Lung (tissue), 17 donors: ENCODE measurements at places on chromosomes 16 and 17.

DNA sequence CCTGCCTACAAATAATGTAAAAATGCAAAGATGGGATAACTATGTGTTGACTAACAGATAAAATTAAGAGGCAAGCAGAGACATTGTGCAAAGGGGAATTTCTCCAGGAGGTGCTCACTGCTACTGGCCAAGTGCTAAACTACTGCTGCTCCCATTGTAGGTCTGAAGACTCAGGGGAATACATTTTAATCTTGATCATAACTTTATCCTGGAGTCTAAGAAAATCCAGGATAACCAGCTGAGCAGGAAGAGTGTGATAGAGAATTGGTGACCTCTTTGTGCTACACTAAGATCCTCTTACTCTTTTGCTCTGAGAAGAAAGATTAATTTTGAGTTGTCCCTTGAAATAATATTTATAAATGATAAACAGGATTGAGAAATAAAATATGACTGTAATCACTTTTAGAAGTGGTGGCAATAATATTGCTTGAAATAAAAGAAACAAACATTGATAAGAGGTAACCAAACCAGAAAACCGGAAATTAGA is 5.9 kb downstream of the RNF43 start:
- DNase-seq = no peak

GRCh38 chr17:79715098-79715942 is 15.4 kb upstream of the ENPP7 start:
- no peak for DNase-seq

GRCh38 chr17:77959126-77959925 is 823 bp downstream of the TNRC6C start:
- DNase-seq = peak; percentile 20

DNA sequence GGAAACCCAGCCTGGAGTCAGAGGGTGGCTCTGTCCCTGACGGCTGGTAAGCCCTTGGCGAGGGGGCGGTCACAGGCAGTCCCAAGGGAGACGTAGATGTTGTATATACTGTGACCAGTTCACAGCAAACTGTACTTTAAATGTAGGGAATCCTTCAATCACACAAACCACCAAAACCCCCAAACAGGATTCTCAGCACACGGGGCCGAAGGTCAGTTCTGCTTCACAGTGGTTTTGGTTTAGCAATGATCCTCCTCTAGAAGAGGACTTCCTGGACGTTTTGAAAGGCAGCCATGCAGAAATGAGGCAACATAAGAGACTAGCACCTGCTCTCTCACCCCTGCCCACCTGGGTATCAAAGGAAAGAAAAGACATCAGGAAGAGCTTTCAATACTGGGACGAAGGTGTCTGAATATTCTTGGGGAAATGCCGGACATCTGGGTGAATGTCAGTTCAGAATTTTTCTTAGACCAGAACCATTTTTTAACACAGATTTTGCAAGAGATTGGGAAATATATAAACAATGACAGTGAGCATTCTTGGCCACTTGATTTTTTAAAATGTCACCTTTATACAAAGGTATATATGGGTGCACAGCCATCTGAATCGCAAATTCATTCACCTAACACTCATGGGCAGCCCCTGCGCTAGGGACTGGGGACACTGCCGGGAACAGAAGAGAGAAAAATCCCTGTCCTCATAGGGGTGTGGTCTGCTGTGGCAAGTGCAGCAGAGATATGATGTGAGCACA is 74.2 kb downstream of the CRISPLD2 start:
- DNase-seq = no peak

DNA sequence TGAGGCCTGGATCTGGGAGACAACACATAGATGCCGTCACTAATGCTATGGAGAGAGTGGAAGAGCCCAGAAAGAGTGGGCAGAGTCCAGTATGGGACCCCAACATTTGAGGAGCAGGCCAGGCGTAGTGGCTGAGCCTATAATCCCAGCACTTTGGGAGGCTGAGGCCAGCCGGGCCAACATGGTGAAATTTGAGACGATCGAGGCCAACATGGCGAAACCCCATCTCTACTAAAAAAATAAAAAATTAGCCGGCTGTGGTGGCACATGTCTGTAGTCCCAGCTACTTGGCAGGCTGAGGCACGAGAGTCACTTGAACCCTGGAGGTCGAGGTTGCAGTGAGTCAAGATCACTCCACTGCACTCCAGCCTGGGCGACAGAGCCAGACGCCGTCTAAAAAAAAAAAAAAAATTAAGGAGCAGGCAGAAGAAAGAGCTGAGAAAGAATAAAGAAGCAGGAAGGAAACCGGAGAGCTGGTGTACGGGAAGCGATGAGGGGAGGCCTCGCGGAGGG is 6.0 kb upstream of the DNAI2 start:
- DNase-seq = no peak

GRCh38 chr16:54633943-54634362 is 296.7 kb upstream of the IRX5 start:
- DNase-seq = peak; percentile 36

- no peak for DNase-seq
These were observed 18.2 kb upstream of the NXPH3 start for GRCh38 chr17:49557312-49558024.

GRCh38 chr17:22671110-22671509 is 978.8 kb downstream of the KCNJ18 start:
- DNase-seq = no peak

DNA sequence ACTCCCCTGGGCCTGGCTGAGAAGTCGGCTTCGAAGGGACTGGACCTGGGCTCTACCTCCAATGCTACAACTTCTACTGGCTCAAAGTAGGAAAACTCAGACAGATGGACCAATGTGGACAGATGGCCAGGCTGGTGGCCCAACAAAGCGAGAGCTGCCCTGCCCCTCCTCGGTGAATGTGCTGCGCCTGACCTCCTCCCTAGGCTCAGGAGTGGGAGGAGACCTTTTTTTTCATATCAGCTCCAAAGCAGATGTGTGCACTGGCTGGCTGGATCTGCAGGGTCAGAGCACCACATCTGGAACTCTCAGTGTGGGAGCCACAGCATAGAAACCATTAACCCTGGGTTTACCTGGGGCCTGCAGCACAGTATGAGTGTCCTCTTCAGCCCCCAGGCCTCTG is 20.8 kb downstream of the ATP6V0D1 start:
- no peak for DNase-seq

GRCh38 chr17:68301438-68301959 is 10.2 kb downstream of the ARSG start:
- DNase-seq = no peak
